IMR-90 (cell line): ENCODE measurements at places on chromosomes 5 and 9. TPM values are rescaled to one million over a fixed set of nuclear protein-coding genes. Genes with fewer than 3 reads are reported as not detected.
A peak's percentile ranks its signal among the peaks of the same experiment; 100 is the strongest.

DNA sequence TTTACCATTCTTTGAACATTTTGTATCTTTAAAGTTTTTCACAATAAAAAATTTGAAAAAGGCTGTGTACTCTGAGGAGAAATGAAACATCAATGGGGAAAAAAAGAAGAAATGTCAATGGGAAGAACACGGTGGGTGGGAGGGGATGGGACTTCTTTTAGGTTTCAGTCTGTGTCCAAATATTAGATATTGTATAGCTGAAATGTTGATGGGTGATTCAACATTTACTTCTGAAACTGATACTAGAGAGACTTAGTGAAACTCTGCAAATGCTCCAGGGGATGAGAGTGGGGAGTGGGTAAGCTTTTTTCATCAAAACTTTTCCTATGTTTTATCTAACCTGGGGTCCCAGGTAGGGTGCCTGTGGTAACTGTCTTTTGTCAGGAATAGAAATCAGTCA lies 311.9 kb downstream of the MAN2A1 start:
- no peak for DNase-seq

DNA sequence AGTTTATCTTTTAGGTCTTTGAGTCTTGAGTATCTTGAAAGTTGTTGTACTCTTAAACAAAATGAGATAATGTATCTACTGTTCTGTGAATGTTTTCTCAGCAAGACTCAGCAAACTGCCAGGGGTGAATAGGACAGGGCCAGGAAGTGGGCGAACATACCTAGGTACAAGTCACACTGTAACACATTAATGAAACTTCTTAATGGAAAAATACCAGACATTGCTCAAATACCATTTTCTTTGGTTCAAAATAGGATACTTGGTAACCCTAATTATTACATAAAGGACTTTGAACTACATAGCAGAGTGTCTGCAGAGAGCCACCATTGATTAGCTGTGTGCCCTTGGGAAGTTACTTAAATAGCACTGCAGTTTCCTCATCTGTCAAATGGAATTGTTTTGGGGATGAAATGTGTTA lies 197.5 kb downstream of the ARHGEF28 start:
- peak; percentile 48 for DNase-seq

DNA sequence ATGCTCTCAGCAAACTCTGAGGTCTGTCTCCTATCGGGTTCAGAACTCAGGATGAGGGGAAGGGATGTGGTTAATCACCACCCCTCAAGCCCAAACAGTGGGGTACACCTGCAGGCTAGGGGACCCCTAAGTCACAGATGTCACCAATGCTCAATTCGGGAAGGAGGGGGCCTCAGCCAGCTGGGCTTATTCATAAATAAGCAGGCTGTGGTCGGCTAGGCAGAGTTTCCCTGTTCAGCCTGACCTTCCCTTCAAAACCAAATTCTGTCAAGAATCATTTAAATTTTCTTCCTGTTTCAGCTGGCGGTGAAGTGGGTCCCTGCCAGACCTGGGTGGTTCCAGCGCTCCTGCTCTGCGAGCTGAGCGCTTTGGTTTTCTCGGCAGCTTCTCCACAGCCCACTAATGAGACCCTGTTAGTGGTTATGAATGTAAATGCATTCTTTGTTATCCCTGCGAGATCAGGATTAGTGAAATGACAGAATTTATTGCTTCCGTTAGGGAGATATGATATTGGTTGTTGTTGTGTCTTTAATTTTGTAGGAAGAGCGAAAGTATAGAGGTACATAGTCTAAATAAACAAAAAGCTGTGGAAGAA lies 68.3 kb downstream of the AK8 start:
- no peak for DNase-seq

DNA sequence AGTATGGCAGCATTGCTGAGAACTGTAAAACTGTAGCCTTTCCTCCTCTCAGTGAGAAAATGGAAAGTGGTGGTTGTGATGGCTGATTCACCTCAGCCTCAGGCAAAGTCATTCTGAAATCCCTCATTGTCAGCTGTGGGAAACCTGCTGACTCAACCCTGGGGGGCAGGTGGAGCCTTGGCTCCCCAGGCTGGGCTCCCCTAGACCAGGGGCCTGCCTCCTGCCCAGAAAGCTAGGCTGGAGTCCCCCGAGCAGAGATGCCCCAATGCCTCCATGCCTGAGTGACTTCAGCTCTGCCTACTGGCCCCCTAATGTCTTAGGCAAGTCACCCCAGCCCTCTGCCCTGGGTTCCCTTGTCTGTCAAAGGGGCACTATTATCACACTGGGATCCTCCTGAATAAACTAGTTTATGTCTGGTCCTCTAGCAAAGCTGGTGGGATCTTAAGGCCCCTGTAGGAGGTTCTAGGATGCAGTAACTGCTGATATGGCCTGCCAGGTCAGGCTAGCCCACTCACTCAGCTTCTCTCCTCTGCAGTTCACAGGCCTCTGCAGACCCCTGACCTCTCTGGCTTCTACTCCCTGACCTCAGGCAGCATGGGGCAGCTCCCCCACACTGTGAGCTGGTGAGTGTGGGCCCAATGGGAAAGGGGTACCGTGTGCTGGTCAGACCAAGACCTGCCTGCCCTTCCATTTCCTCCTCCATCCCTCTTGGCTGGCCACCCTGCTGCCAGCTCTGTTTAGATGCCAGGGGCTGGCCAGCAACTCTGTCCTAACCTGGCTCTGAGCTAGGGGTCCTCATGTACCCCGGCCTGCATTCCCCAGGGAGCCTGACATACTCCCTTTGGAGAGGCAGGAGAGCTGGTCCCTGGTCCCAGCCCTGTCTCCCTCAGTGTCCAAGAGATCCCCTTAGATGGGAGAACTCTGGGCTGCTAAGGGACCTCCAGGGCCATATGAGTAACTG lies 24.2 kb downstream of the TCF7 start:
- peak; percentile 69 for DNase-seq

- no peak for DNase-seq
Observed at GRCh38 chr9:121390372-121390771, 20.3 kb upstream of the STOM start.

The HCN1 gene
- not detected in 2 replicates for total RNA-seq

The IL4 gene
- total RNA-seq = not detected in 2 replicates

The UBQLN1 gene
- total RNA-seq = 129 and 164 TPM in 2 replicates

The PCDHB2 gene
- 0.36 and 0.56 TPM in 2 replicates for total RNA-seq

The FBLL1 gene
- under 0.01 and 0.18 TPM in 2 replicates for total RNA-seq
